COR-L47 (cell line): ENCODE measurements at places on chromosomes 1 and 21.

DNA sequence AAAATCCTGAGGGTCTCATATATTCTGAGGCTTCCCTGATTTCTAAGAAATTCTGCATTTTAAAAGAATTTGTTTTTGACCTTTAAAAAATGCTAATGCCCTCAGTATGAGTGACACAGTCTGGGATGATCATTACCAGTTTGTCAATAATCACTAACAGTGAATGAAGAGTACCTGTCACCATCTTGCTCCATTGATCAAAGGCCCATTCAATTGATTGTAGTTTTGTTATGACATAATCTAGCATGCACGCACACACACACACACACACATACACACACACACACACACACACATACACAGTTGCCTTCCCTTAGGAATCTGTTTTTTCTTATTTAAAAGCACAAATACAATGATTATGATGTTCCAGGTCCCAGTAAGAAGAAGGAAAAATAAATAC lies 250.4 kb downstream of the NFIA start:
- no peak for DNase-seq

GRCh38 chr1:178682429-178682828 lies 42.6 kb upstream of the RALGPS2 start:
- DNase-seq, result no peak

GRCh38 chr1:234431255-234431654 lies 47.7 kb downstream of the TARBP1 start:
- no peak for DNase-seq

DNA sequence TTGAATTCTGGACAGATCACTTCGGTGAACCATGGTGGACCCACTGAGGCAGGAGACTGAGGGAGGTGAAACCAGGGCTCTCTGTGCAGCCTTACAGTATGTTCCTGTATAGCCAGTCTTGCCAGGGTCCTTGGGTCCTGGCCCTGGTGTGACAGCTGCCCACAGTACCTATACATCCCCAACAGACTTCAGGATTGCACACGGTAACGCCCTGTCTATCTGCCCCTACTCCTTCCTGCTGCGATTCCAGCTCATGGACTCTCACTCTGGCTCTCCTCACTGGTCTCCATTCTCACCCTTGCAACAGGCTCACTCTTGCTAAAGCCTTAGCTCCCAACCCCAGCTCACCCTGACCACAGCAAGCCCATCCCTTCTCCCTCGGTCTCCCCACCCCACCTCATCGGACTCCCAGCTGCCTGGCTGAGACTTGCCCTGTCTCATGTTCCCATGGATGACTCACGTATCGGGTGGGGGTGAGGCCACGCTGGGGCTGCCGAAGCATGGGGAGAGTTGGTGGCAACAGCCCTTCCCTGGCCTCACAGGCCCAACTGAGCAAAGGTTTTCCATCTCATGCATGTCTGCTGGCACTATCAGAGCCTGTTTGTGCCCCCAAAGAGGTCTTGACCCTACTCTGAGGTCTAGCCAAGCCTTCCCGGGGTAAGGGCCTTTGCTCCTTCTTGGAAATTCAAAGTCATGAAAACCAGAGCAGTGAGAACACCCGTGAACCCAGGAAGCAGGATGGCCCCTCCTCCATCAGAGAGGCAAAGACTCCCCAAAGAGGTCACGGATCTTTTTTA lies 7.1 kb downstream of the PHLDA3 start:
- no peak for DNase-seq

DNA sequence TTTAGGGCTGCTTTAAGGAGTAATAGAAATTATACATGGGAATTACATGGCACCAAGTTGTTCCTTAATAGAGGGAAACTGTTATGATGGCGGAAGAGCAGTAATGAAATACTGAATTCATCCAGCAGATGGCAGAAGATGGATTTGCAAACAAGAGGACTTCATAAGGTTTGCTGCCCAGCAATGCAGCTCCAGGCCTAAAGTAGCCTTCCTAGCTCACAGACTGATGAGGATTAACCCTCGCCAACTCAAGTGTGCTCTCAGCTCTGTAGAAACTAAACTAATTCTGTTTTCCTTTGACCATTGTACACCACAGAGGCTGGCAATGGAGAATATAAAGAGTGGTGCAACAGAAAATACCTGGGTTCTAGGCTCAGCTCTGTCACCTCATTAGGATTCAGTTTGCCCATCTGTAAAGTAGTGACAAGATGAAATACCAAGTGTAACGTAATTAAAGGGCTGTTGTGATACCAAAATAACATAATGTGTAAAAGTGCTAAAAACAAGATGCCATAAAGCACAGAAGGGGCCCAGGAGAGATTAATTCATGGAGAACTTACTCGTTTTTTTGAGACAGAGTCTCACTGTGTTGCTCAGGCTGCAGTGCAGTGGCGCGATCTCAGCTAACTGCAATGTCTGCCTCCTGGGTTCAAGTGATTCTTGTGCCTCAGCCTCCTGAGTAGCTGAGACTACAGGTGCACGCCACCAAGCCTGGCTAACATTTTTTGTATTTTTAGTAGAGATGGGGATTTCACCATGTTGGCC lies 102.4 kb upstream of the SERBP1 start:
- peak; percentile 50 for DNase-seq

DNA sequence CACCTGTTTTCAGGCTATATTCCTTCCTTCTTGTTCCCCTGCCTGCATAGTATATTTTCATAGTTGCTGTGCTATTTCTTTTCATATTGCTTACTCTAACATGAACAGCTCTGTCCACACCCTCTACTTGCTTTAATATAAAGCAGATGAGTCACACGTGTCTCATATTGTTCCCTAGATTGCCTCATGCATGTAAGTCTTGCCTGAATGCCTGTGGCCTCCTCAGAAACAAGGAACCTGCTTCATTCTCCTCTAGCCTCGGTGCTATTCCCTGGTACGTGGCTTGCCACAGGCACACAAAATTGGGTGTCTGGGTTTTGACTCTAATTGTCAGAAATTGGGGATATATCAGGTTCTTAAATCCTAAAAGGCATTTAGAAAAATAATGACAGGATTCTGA lies 16.5 kb upstream of the PKP1 start:
- peak; percentile 30 for DNase-seq

GRCh38 chr1:223230161-223230881 lies 87.3 kb upstream of the TLR5 start:
- no peak for DNase-seq

GRCh38 chr1:1432274-1432950 lies 3.1 kb upstream of the VWA1 start:
- DNase-seq, result no peak
